Activated CD4-positive, alpha-beta T cell treated with anti-CD3 and anti-CD28 coated beads for 24 hours (primary cell): ENCODE measurements at places on chromosomes 1 and 21.

DNA sequence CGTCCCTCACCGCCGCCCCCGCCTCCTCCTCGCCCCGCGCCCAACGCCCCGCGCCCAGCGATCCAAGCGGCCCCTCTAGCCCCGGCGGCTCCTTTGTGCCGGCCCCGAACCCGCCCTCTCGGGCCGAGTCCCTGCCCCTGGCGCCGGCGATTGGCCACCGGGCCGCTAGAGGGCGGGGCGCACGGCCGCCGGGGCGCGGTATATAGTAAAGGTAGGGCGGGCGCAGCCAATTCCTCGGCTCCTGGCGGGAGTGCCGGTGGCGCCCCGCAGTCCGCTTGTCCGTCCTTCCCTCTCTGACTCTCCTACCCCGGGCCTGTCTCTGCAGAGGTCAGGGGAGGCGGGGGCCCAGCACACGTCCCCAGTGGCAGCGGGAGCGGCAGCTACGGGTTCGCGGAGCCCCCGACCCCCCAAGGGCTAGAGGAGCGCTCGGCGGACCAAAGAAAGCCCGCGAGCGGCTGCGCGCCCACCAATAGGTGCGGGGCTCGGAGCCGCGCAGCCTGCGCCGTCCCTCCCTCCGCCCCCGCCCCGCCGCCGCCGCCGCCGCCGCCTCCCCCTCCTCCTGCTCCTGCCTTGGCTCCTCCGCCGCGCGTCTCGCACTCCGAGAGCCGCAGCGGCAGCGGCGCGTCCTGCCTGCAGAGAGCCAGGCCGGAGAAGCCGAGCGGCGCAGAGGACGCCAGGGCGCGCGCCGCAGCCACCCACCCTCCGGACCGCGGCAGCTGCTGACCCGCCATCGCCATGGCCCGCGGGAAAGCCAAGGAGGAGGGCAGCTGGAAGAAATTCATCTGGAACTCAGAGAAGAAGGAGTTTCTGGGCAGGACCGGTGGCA, at the start of gene ATP1B1:
Gene ATP1B1 (plus strand): TSS at position 596 of the 826 bp plus-strand sequence. CDS start 140 bp downstream, at position 736.
- peak; percentile 68 for DNase-seq

DNA sequence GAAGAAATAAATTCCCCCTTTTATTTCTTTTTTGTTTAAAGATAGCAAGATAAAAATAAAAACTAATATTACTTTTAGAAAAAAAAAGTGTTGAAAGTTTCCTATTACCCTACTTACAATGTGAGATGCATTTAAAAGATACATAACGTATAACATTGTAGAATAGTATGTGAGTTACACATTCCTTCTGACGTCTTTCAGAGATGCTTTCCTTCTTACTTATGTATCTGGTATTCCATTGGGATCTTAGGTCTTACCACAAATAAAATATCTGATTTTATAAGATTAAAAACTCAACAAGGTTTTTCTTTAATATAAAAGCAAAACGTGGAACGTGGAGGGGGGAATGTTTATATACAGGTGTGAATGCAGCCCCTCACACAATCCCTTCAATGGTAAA, 147.2 kb upstream of the ETS2 start:
- DNase-seq, result no peak

- no peak for DNase-seq
Measured at GRCh38 chr1:92909321-92909720, 51.9 kb downstream of the DIPK1A start.

GRCh38 chr1:18893120-18893519, 9.2 kb downstream of the ALDH4A1 start:
- DNase-seq, result no peak

GRCh38 chr1:55034476-55035133, 4.7 kb upstream of the PCSK9 start:
- no peak for DNase-seq
